NCI-H1694 (cell line): ENCODE measurements at places on chromosomes 16 and 17.

DNA sequence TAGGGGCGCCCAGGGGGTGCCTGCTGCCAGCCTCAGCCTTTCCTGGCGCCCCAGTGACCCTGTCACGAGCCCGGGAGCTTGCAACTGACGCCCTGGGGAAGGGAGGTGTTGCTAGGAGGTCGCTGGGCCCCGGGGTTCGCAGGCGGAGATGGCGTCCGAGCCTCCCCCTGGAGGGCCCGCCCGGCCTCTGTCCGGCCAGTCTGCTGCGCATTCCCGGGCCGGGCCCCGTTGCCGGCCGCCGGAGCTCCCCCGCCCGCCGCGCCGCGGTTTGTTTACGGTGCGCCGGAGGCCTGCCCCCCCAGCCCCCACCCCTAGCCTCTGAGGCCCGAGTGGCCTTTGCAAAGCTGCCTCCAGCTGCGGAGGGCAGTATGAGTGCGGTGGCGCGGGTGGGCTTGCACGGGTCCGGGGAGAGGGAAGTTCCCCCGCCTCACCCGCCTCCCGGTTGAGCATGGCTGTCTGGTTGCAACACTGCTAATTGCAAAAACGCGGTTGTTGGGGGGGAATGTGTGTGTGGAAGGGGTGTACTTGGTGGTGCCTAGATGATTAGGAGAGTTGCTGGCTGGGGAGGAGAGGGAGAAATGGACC, 514 bp downstream of the THRA start:
- no peak for DNase-seq

DNA sequence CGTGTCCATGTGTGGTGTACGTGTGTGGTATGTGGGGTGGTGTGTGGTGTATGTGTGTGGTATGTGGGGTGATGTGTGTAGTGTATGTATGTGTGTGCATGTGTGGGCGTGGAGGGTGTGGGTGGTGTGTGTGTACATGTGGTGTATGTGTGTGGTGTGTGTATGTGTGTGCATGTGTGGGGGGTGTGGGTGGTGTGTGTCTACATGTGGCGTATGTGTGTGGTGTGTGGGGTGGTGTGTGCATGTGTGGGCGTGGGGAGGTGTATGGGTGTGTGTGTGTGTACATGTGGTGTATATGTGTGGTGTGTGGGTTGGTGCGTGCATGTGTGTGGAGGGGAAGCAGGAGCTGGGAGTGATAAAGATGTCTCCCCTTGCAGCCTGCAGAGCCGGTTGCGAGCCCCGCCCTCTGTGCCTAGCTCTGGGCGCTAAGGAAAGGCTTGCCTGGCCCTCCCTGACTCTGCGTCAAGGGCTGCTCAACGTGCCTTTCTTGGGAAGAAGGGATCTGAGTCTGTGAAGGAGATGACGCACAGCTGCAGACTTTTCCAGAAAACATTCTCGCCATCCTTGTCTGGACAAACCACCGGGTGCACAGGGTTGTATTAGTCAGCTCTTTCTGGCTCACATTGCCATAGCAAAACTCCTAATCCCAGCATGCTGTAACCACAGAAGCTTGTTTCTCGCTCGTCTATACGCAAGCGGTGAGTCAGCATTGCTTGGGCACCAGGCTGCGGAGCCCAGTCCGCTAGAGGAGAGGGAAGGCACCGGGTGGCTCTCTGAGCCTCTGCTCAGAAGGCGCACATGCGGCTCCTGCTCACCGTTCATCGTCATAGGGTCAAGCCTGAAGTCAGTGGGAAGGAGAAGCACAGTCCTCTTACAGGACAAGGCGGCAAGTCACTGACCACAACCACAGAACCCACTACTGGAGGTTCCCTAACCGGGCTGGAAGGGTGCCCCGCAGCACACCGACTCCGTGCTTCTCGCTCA, 2.0 kb upstream of the CD300H start:
- DNase-seq, result no peak

DNA sequence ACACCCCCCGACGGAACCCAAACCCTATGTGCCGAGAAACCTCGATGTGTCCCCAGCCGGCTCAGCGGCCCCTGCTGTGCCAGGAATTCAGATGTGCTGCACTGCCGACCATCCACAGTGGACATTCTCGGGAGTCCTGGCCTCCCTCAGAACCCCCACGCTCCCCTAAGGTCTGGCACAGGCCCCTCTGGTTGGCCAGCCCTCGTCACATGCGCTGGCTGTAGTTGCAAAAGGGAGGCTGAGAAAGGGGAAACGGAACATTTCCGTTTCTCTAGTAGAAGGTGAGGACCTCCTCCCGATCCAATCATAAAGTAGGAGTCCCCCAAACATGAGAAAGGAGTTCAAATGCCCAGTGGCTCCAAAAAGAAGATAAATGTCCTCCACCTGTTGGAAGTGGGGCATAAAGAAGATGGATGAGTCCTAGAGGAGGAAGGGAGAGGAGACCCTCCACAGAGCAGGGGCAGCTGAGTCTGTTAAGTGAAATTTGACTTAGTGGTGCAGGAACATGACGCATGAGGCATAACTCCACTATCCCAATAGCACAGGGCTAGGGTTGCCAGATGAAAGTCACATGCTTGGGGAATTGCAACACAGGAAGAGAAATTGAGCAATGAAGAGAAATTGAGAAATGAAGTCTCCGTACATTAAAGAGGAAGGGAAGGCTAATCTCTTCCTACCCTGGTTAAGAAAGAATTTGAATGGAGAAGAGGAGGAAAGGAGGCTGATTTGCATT, 49.3 kb upstream of the WSB1 start:
- no peak for DNase-seq

DNA sequence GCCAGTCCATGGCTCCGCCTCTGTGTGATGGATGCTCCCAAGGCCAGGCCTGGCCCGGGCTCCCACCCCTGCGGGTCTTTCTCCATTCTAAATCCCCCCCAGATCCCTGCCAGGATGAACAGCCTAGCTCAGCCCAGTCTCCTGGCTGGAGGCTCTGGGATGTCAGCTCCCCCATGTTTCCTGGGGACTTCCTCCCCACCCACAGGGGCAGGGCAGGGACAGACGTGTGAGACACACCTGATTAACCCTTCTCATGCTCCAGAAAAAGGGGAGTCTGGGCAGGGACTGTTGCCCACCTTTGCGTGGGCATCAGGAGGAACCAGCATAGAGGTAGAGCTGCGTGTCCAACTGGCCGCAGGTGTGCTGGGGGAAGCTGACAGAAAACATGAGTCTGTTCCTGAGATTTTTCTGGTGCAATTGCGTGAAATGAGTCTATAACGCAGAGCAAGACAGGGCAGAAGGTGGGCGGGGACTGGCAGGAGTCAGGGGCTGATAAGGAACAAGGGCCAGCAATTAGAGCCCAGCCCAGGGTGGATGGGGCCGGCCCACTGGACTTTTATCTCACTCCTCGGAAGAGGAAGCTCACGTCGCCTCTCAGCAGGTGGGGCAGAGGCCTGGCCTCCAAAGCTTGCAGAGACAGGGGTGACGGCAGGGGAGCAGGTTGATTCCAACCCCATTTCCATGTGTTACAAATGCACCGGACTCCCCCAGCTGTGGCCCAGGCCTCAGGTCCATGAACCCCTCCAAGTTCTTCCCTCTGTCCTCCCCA, 238.2 kb downstream of the RBFOX3 start:
- DNase-seq, result no peak

- peak; percentile 44 for DNase-seq
Measured at GRCh38 chr16:22077700-22078313, 14.5 kb upstream of the VWA3A start.

DNA sequence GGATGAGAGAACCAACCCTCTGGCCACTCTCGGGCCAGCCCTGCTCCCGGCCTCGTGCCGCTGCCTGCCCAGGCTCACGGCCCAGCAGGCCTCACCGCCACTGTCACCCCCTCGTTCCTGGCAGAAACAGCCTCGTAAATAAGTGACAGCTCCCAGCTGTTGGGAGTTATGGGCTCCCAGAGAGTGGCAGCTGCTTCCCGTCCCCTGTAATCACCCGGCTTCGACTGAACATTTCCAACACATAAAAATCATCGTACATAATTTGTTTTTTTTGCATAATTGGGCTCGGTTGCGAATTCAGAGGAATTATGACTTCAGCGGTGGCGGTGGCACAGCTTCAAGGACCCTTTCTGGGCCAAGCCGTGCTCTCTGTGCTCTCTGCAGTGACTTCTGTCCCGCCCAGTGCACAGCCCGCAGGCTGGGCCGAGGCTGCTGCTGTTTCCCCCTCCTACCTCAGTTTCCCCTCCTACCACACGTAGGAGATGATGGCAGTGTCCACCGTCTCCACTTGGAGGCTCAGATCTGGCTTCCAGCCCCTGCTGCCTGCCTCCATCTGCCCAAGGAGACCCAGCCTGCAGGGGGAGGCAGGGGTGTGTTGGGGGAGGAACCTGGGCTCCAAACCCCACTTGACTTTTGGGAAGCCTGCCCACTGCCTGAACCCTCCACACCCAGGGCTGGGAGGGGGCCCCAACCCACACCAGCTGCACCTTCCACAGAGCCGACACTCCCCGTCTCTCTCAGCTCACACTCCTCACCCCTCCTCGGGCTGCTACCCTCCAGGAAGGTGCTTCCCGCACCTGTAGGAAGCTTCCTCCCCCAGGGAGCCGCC, 84.9 kb downstream of the RTN4RL1 start:
- peak; percentile 69 for DNase-seq

- DNase-seq, result no peak
Measured at GRCh38 chr17:80781807-80782277, 209.8 kb upstream of the CHMP6 start.

DNA sequence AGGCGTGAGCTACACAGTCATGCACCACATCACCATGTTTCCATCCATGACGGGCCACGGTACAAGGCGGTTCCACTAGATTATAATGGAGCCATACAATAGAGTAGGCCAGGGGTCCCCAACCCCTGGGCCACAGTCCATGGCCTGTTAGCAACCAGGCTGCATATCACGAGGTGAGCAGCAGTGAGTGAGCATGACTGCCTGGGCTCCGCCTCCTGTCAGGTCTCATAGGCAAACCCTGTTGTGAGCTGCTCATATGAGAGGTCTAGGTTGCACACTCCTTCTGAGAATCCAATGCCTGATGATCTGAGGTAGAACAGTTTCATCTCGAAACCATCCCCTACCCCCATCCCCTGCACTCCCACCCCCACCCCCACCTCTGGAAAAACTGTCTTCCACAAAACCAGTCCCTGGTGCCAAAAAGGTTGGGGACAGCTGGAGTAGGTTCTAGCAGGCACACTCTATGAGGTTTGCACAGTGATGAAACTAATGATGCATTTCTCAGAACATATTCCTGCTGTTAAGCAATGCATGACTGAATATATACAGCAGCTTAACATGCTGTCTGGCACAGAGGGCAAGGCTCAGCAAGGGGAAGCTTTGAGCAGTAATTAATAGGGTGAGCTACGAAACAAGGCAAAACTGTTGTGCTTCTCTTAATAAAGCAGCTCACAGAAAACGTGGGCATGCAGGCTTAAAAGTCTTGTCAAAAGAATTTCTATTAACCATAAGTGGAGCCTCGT, 108.0 kb downstream of the VPS53 start:
- peak; percentile 98 for DNase-seq

DNA sequence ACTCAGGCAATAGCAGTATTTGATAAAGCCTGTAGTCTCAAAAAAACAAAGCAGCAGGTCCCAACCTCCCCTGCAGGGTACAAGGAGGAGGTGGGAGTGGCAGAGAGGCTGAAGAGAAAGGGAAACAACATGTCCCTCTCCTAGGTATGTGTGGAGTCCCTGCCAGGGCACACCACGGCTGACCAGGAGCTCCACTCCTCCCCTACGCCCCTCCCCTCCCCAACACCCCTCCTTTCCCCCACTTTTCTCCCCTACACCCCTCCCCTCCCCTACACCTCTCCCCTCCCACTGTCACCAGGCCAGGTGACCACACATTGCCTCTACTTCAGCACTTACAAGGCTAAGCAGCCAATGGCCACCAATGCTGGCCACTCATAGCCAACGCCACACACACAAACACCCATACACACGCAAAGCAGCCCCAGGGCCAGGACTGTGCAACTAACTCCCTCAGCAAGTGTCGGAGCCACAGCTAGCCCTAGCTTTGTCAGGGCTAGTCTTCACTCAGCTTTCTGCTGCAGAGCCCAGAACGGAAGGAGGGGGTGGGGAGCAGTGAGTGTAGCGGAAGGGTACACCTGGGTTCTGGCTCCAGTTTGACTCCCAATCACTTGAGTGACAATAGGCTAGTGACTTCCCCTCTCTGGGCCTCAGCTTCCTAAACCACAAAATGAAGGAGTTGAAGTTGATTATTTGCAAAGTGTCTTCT, 8.2 kb downstream of the CAVIN1 start:
- DNase-seq, result no peak

GRCh38 chr16:80300876-80301275, 239.9 kb upstream of the DYNLRB2 start:
- no peak for DNase-seq

DNA sequence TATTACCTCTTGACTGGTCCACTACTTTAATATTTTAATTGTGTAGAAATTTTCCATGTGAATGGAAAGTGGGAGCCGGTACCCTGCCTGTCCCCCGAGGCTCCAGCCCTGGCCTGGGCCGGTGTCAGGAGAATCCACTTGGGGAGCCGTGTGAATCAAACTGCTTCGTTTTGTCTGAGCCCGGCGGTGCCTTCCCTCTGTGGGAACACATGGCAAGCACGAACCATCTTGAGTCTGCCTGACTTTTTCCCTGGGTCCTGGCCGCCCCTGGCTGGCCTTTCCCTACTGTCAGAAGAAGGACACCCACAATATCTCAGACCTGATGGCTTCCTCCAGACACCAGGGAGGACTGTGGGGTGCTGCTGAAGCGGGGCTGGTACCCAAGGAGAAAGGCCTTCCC, 12.4 kb upstream of the MYO15B start:
- DNase-seq, result no peak

DNA sequence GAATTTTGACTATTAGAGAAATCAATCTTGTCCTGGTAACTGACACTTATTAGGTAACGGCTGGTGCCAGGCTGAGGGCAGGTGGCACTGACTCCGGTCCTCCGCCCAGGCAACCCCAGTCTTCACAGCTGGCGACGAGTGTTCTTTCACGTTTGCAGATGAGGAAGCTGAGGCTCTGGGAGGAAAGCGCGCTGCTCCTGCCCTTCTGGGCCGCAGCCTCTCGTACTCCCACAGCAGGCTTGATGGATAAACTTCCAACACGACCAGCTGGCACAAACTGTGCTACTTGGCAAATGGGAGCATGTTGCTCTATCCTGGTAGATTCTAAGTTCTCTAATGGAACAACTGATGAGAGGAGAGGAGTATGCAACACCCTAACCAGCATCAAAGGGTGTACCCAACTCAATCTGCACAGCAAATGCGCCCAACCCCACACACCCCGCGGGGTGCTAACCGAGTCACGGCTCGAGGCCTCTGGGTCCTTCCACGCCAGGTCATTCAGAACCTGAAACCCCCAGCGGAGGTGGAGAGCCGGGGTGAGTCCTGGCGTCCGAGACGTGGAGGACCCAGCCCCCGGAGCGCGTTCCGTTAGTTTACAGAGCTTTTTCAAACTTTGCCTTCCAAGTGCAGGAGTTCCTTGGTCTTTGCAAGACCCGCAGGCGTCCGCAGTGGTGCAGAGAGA, 477 bp upstream of the SLC47A1 start:
- no peak for DNase-seq

GRCh38 chr16:51449441-51449840, 298.4 kb upstream of the SALL1 start:
- no peak for DNase-seq

DNA sequence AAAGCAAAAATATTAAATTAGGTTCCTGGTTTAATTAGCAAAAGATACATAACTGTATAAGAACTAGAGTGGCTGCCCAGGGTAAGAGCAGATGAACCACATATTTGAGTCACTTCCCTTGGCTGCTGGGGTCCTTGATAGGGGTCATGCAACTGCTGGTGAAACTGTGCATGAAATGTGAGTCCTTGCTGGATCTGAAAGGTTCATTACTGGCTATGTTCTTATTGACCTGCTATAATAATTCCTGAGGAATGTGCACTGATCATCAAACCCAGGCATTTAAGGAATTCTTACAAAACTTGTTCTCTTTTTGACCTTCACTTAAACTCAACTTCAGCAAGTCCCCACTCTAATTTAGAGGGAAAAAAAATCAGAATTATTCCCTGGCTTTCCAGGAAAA, 183.4 kb downstream of the ZNF18 start:
- DNase-seq, result no peak
